Activated CD4-positive, alpha-beta T cell treated with anti-CD3 and anti-CD28 coated beads, Interleukin-2, amount 50 U/mL, for 48 hours (primary cell): ENCODE measurements at places on chromosomes 4 and X.

DNA sequence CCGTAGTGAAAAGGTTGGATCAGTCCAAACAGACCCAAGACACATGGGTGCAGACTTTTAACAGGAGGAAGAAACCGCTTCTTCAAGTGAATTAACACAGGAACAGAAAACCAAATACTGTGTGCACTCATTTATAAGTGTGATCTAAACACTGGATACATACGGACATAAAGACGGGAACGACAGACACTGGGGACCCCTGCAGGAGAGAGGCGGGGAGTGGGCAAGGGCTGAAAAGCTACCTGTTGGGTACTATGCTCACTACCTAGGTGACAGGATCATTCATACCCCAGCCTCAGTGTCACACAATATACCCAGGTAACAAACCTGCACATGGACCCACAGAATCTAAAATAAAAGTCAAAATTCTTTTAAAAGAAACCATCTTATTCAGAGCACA is 326.0 kb upstream of the NOCT start:
- DNase-seq, result no peak

DNA sequence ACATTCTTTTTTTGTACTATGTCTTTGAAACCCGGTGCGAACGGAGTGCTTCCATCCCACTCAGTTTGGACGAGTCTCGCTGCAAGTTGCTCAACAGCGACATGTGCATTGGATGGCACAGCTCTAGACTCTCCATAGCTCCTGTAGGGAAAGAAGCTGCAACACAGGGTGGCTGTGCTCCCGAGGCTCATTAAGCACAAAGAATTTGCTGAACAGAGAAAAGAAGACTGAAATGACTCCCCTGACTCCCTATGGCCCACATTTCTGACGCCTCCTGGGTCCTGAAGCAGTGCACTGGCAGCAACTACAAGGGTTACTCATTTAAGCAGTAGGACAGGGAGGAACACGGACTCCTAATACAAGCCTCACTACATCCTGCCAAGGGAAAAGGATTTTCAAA is 127.4 kb downstream of the SH3RF1 start:
- no peak for DNase-seq

- no peak for DNase-seq
These were observed 123.5 kb downstream of the GABRB1 start for GRCh38 chr4:47154816-47155370.

DNA sequence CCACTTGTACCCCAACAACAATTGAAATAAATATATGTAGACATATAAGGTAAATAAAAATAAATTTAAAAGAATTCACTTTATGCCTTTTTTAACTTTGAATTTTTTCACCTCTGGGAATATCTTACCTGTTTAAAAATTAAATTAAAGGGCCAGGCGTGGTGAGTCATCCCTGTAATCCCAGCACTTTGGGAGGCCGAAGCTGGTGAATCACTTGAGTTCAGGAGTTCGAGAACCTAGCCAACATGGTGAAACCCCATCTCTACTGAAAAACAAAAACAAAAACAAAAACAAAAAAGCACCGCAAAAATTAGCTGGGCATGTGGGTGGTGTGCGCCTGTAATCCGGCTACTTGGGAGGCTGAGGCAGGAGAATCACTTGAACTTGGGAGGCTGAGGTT is 164.8 kb downstream of the AASDH start:
- no peak for DNase-seq

DNA sequence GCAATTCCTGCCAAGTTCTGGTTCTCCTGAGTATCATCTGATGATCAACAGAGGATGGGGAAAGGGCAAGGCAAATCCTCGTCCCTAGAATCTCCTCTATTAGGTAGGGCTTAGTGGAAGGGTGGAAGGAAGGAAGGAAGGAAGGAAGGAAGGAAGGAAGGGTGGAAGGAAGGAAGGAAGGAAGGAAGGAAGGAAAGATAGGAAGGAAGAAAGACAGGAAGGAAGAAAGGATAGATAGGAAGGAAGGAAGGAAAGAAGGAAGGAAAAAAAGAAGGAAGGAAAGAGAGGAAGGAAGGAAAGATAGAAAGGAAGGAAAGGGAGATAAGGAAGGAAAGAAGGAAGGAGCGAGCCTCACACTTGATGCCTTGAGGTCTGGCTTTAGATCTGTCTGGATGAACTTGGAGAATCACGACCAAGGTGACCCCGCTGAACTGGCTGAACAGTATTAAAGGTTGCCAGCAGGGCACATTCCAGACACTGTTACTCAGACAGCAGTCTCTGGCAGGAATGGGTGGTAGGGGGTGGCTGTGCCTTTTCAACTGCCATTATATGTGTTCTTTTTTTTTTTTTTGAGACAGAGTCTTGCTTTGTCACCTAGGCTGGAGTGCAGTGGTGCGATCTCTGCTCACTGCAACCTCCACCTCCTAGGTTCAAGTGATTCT is 57.1 kb downstream of the MAP7D2 start:
- DNase-seq, result no peak
